ENCODE measurements at places on chromosomes 11 and 22. TPM values are rescaled to one million over a fixed set of nuclear protein-coding genes. Genes with fewer than 3 reads are reported as not detected.

DNA sequence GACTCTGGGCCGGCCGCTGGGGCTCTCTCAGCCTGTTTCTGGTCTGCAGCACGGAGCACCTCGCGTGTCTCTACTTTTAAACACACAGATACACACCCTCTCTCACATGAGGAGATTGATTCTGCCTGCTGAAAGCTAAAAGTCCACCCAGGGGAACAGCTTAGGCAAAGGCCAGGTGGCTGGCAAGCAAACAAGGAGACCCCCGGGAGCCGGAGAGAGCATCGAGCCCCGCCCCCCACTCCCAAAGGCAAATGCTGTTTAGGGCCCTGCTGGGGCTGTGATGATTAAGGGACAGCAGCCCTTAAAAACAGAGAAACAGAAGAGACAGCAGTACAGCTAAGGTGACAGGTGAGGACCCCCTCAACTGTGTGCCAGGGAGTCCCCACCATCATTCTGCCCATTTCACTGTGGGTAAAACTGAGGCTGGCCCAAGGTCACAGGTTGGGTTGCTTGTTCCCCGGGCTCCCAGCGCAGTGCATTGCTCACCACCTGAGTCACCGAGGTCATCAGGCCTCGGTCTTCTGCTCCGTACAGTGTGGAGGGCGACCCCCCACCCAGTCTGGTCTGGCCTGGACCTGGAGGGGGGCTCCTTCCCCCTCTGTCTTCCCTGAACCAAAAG is 6.8 kb downstream of the CABP7 start:
- DNase-seq: no peak

- no peak for DNase-seq
Observed at GRCh38 chr11:122175306-122175705, 59.3 kb upstream of the BLID start.

- DNase-seq: no peak
Observed at GRCh38 chr11:130159657-130160497, at the start of gene ST14. Gene ST14, plus strand, starts transcription at chr11:130159782. Its CDS starts 198 bp downstream, at chr11:130159980.

DNA sequence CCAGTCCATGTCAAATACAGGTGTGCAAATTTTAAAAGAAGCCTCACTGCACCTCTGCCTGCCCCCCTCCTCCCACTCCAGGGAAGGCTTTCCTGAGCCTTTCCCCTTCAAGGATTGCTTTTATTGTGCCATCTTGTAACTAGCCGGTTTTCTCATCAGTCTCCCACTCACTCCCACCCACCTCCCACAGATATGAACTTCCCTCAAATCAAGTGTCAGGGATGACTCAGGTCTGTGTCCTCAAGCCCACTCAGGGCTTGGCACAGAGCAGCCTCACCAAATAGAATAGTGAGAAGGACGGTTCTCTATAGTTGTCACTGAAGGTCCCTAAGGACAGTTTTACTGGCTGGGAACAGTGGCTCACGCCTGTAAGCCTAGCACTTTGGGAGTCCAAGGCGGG is 43.0 kb downstream of the THAP12 start:
- DNase-seq: no peak

- DNase-seq: peak; percentile 9
Observed at GRCh38 chr11:74033046-74033445, 24.2 kb upstream of the UCP3 start.

DNA sequence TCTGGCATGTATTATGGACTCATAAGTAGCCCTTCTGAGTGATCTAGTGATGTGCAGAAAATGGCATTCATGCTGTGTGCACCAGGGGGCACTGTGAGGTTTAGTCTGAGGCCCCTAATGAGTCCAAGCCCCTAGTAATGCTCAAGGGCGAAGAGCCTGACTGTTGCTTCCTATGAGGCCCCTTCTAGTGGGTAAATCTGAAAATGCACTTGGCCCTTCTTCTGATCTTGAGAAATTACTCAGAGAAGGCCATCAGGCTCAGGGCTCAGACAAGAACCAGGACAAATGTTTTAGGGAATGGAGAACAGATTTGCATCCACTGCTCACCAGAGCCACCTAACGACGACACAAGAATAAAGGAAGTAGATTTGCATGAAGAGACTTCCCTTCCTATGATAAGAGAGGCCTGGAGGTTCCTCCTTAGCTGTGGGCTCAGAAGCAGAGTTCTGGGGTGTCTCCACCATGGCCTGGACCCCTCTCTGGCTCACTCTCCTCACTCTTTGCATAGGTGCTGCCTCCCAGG is 75.8 kb downstream of the GGTLC2 start:
- peak; percentile 70 for DNase-seq

- no peak for DNase-seq
Observed at GRCh38 chr22:22552630-22553029, 6.4 kb downstream of the PRAME start.

DNA sequence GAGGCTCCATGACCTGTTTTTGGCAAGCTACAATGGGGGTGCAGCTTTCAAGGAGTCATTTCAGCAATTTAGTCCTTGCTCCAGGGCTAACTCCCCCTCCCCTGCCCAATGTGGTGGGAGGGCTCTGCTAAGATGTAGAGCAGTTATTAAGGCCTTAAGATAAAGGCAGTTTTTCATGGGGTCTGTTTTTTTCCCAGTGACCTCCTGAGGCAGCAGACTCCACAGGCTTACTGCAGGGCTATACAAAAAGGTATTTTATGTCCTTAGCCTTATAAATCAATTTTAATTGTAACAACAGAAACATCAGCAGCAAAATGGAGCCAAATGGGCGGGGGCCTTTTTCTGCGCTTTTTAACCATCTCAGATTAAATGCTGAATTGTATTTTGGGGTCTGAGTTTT is 192.3 kb downstream of the KIRREL3 start:
- DNase-seq: no peak

- DNase-seq: no peak
Observed at GRCh38 chr22:48654492-48654891, 1173.2 kb downstream of the BRD1 start.

DNA sequence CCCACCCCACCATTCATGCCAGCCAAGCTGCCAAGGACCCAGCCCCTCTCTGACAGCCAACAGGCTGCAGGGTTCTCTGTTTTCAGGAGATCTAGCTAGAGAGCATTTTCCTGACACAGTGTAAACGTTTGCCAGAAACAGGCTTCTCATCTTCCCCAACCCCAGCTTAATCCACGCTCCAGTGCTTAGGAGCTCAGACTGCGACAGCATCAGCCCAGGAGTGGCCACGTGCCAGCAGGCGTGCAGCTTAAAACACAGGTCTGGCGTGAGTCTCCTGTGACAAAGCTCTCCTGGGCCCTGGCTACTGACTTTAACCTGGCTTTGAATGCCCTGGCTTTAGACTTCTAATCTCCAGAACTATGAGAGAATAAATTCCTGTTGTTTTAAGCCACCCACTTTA is 66.6 kb downstream of the GALNT18 start:
- no peak for DNase-seq

DNA sequence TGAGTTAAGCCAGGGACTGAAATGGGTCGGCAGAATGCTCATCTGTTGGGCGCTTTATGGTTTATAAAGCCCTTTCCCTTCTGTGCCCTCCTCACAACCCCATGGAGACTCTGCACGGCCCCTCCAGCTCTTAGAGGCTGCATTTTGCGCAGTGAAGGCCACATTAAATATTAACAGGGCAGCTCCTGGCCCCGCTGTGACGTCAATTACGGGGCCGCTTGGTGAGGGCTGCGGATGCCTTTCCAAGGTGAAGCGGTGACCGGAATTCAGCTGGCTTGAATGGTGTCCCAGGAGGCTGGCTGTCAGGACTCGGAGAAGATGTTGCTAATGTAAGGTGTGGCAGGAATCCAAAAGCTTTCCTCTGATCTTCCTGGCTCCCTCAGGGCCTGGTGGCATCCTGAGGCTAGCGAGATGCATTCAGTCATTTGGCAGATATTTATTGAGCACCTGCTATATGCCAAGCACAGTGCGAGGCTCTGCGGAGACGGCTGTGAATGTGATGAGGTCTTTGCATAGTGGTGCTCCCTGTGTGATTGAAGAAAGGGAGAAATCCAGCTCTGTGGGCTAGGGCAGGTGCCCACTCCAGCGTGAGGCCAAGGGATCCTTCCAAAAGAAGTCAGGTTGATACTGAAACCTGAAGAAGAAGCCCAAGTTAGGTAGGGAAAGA is 10.4 kb upstream of the YWHAH start:
- no peak for DNase-seq

- DNase-seq: no peak
Observed at GRCh38 chr11:119905162-119905561, 176.2 kb upstream of the NECTIN1 start.

GRCh38 chr11:117986981-117987574 is 884 bp downstream of the IL10RA start:
- peak; percentile 86 for DNase-seq

DNA sequence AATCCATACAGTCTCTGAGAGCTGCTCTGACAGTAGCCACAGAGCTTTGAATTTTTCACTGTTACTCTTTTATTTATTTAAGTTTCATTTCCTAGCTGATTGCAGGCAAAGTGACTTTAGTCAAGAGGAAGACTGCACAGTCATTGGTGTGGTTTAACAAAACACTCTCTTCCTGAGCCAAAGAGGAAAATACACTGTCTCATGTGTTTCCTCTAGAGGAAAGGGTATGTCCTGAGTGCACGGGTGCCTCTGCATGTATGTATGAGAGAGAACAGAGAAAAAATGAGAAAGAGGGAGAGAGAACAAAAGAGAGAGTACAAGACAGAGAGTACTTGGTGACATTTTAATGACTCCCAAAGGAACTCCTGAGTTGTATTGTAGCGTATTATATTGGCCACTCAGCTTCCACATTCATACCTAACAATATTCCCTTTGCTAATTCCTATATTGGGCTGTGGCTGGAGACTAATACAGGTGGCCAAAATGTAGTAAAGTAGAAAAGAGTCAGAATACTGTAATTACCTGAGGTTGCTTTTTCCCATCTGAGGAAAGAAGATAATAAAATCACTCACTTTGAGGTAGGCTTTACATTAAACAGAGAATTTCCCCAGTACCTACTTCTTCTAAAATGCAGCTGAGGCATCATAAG is at the start of gene OR4D9:
OR4D9 (plus strand) TSS at position 599 of the 649 bp plus-strand sequence. CDS start 3,374 bp downstream, outside the sequence.
- peak; percentile 15 for DNase-seq

DNA sequence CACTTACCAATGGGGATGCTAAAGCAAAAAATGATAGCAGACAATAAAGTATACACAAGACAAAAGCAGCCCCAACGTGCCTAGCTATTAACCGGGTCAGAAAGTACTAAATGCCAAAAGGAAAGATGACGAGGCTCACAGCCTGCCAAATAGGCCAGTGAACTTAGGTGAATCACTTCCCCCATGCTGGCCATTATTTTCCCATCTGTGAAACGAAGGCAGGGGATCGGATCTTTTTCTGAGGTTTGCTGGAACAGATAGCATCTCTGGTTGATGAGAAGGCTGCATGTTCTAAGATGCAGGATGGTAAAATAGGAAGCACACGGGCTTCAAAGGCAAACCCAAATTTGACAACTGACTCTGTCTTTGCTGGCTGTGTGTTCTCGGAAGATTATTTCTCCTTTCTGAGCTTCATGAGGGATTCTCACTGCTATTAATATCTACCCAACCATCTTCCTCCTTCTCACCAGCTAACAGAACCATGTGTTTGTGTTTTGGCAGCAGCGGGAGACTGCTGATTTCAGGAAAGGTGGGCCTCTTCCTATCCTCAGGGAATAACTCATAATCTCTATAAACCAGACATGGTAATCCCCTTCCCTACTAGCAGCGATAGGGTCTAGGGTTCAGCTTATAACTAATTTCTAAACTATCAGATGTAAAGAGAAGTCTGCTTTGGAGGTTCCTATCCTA is 390.7 kb downstream of the LARGE1 start:
- DNase-seq: no peak

FXYD2 gene
- total RNA-seq: 0.91 TPM

CTSD gene
- 38.8 TPM for total RNA-seq

ACRV1 gene
- total RNA-seq: not detected

OR4C16 gene
- not detected for total RNA-seq

Measured in activated CD4-positive, alpha-beta T cell treated with anti-CD3 and anti-CD28 coated beads for 36 hours (primary cell).